HFF-Myc (cell line): ENCODE measurements at places on chromosomes 4 and X.

GRCh38 chr4:25883565-25883964, 20.8 kb upstream of the SEL1L3 start:
- no peak for DNase-seq

DNA sequence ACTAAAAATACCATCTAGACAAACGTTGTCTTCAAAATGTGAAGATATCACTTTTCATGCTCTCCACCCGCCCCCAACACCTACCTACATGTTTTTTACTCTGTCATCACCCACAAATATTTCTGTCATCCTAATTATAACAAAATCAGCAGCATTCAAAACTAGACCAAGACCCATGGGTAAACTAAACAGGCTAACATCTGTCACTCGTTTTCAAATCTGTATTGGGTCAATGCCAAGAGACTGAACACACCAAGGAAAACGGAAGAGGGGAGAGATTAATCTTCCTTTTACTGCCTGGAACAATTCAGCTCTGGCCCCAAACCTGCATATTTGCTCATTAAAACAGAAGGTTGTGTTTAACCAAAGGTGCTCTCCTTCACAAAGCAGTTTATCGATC, 17.5 kb downstream of the FAM184B start:
- DNase-seq = no peak

DNA sequence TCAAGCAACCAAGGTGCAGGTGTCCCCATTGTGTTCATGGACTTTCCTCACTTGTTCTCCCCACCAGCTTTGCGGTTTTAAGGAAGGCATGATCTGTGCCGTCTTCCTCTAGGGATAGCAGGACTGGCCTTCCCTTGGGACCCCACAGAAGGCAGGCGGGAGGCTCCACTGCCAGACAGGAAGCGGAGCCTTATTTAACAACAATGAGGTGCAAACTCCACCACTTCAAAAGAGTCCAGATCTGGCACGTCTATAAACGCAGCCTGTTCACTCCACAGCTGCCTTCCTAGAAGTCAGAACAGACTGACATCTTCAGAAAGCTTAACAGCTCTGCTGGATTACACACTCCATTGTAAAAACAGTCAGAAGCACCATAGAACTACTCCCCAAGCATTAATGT, 1.7 kb upstream of the GPR143 start:
- DNase-seq = no peak

DNA sequence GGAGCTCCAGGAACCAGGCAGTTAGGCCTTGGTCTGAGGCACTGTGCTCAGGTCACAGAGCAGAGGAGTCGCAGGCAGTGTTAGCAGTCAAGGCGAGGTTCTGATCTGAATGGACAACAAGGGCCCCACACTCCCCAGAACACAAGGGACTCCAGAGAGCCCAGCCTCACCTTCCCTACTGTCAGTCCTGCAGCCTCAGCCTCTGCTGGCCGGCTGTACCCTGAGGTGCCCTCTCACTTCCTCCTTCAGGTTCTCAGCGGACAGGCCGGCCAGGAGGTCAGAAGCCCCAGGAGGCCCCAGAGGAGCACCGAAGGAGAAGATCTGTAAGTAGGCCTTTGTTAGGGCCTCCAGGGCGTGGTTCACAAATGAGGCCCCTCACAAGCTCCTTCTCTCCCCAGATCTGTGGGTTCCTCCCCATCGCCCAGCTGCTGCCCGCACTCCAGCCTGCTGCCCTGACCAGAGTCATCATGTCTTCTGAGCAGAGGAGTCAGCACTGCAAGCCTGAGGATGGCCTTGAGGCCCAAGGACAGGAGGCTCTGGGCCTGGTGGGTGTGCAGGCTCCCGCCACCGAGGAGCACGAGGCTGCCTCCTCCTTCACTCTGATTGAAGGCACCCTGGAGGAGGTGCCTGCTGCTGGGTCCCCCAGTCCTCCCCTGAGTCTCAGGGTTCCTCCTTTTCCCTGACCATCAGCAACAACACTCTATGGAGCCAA, 26.2 kb downstream of the MAGEA9 start:
- DNase-seq = no peak

DNA sequence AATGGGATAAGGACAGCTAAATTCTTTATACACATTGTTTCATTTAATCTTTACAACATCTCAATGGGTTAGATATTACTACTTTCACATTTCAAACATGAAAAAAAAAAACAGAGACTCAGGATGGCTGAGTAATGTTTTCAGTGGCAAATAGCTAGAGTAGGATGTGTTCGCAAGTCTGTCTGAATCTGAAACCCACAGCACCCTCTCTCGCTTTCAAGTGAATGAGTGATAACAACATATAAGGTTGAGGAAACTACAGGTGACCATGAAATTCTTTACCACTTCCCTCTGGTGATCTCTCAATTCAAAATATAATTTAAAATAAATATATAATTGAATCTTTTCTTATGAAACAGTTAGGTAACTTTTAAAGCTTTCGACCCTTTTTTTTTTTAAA, 162.6 kb downstream of the PRR32 start:
- DNase-seq = no peak

GRCh38 chrX:13093529-13094140, 49.2 kb upstream of the FAM9C start:
- no peak for DNase-seq

DNA sequence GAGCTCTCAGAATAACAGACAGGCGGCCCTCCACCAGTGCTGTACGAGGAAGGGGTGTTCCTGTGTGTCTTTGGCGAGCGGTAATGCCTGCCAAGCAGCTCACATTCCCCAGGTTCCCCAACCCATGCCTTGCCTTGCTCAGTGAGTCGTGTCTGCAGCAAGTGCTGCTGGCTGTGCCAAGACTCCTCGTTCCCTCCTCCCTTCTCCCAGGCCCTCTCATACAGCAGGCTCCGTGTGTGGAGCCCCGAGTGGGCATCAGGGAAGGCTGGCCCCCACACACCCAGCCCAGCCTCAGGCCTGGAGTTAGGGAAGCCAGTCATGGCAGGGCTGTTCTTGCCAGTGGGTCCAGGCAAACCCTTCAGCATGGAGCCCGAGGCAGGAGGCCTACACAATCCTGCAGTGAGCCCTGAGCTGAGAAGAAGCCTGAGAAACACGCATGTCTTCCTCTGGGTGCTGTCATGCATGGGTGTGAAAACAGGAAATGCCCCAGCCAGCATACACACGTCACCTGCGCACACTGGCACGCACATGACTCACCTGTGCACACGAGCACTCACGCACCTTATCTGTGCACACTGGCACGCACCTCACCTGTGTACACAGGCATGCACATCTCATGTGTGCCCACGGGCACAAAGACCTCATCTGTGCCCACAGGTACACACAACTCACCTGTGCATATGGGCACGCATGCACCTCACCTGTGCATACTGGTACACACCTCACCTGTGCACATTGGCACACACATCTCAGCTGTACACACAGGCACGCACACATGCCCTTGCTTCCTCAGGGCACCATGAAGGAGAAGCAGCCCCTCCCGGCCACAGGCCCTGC, 238.7 kb downstream of the DHRSX start:
- no peak for DNase-seq

DNA sequence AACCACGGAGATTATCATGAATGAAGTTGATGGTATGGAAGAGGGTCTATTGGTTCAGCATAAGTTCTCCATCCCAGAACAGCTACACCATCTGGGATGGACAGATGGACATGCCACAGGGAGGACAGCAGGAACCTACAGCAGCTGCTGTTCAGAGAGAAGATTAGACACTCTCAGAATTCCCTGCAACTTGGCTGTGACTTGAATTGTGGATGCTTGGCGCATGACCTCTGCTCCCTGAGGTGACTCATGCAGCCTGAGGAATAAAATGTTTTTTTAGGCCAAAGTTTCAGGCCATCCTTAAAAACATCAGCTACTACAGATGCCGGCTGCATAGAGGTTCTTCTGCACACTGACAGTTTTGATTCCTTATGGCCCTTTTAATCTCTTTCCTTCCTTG, 97.3 kb downstream of the RS1 start:
- DNase-seq = peak; percentile 25

GRCh38 chr4:16129336-16129735, 45.5 kb upstream of the PROM1 start:
- no peak for DNase-seq

DNA sequence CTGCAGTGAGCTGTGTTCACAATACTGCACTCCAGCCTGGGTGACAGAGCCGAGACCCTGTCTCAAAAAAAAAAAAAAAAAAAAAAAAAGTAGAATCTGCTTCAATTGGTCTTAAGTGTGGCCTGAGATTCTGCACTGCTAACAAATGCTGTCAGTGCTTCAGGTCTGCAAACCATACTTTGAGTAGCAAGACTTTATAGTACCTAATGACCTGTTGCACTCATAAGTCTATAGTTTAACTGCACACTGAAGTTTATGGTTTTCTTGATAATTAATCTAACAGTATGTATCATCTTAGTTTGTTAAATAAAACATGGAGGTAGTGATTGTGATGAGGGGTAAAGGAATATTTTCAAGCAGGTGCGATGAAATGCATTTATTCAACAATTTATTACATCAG, 135.6 kb downstream of the STAG2 start:
- no peak for DNase-seq

GRCh38 chr4:118746251-118746919, 61.2 kb downstream of the METTL14 start:
- no peak for DNase-seq

- DNase-seq = no peak
Measured at GRCh38 chr4:147528054-147528453, 47.2 kb downstream of the EDNRA start.

GRCh38 chr4:138087066-138087719, 155.0 kb downstream of the SLC7A11 start:
- no peak for DNase-seq

GRCh38 chr4:6128221-6128850, 72.0 kb downstream of the JAKMIP1 start:
- DNase-seq = no peak

GRCh38 chrX:370244-370962, 16.3 kb downstream of the PPP2R3B start:
- no peak for DNase-seq

DNA sequence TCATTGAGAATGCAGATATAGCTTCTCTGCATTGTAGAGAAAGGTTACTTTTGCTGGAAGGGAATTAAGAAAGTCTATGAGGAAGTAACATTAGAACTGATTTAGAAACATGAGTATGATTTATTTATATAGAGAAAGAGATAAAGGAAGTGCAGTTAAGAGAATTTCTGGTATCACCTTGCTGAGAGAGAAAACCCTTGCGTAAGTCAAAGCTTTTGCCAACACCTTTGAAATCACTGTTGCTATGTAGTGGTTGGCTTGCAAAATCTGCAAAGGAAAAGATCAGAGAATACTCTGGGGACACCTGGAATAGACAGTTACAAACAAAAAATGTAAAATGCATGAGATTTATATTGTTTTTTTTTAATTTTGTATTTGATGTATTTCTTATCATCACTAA, 137.3 kb upstream of the RXFP1 start:
- no peak for DNase-seq

- peak; percentile 75 for DNase-seq
Measured at GRCh38 chrX:154918060-154918483, 31.9 kb downstream of the F8A1 start.

- DNase-seq = no peak
Measured at GRCh38 chrX:153635788-153636668, 11.0 kb upstream of the DUSP9 start.

- peak; percentile 99 for DNase-seq
Measured at GRCh38 chr4:76781698-76782595, 116.0 kb downstream of the SOWAHB start.

GRCh38 chrX:115268421-115268820, 21.1 kb upstream of the LUZP4 start:
- no peak for DNase-seq

- no peak for DNase-seq
Measured at GRCh38 chr4:87078987-87079486, 141.4 kb downstream of the KLHL8 start.

DNA sequence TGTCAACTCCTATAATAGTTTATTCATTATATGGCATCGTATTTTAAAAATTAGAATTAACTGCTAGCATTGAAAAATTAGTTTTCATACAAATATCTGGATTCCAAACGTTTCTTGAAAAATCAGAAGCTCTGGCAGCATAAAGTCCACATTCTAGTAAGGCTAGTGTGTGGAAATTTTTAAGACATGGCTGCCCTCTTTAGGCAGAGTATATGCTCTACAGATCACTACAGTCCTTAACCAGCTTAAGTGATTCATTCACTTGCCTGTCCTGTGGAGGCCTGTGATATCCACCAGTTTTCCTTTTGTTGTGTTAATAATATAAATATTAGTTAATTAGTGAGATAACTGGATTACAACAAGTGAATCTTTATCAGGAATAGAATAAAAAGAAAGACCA, 287.2 kb downstream of the OPHN1 start:
- DNase-seq = peak; percentile 5

DNA sequence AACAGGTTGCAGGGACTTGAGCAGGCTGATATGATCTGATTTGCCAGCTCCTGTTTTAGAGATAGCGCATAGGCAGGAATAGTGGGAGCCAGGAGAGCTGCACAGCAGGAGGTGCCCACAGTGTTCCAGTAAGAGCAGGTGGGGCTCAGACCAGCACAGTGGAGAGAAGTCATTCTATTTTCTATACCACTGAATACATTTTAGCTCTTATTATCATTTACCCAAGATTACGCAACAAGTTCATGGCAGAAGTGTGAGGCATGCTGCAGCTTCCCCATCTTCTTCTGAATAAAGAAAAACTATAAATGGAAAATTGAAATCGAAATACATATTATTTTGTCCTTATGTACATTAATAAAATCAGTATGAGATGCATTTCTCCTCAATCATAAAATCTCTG, 114.7 kb upstream of the EDNRA start:
- DNase-seq = no peak

DNA sequence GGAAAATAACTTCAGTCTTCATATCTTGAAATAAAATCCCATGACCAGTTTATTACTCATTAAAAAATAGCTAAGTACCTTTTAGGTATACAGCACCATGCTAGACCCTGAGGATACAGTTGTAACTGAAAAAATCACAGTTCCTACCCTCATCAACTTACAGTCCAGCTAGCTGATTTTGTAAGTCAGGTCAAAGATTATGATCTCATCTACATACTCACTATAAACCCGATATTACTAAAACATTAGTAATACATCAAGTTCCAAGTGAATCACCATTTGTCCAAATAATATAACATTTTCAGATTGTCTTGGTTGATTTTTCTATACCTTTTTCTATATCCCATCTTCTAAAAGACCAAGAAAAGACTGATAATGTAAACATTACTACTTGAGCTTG, 333.9 kb downstream of the INPP4B start:
- no peak for DNase-seq

GRCh38 chrX:4809571-4809970, 1096.1 kb upstream of the PRKX start:
- DNase-seq = no peak
